ENCODE measurements at places on chromosomes 7 and 10.

- no peak for DNase-seq
Observed at GRCh38 chr10:44982114-44982460, 3.5 kb upstream of the DEPP1 start.

- DNase-seq: no peak
Observed at GRCh38 chr10:21518641-21519396, 6.7 kb downstream of the SKIDA1 start.

GRCh38 chr10:20598590-20598989 is 298.5 kb downstream of the NEBL start:
- DNase-seq: no peak

GRCh38 chr10:100223879-100224278 is 5.5 kb downstream of the CHUK start:
- DNase-seq: no peak

DNA sequence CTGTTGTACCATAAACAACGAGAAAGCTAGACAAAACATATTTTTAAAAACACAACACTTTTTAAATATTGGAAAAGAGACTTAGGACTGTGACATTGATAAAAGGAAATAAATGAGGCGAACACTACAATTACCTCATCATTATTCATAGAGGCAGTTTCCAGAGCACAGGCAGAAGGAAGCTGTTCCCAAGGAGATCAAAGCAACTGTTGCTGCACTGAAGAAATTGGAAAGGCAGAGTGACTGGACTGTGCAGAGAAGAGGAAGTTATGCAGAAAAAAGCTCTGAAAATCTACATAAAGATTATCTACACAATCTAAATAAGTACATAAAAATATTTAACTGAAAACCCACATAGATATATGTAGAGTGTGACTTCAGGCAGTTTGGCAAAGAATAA is 32.8 kb downstream of the MYO3A start:
- no peak for DNase-seq

DNA sequence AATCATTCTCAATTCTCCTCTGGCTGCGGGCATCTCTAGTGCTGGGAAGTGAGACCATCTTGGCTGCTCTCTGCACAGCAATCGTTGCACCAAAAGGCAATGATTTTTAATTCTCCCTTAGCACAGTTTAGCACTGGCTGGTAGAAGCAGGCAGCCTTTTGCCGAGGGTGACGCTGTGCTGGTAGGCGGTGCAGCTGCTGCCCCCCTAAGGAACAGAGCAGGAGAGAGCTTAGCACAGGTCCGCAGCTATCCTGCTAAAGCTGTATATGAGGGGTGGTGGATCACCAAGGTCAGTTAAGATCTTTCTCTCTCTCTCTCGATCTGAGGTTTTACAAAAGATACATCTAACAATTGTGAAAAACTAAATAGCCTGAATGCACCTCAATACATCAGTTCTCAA is 390.1 kb downstream of the GATA3 start:
- no peak for DNase-seq

DNA sequence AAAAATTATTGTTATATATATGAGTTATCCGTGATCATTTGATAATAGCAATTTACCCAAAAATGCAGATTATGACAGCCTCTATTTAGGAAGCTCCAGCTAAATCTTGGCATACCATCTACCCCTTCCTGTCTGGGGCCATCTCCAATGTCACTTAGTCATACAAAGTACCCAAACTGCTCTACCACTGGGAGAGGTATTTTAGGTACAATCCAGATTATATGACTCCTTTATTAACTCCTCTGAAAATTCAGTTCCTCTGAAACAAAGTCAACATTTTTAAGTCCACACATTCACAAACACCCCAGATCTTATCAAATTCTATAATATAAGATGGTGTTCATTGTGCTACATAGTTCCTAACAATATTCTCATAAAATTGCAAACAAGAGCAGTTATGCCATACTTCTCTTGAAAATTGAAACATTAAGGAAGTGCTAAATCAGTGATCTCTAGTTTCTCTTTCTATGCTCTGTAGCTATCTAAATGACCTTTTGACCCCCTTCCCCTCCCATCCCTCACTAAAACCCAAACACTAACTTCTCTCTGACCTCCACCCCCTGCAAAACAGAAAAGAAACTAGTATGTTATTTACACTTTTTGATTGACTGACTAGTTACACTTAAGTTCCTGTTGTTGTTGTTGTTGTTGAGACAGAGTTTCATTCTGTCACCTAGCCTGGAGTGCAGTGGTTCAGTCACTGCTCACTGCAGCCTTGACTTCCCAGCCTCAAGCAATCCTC is 16.4 kb downstream of the HOXA1 start:
- DNase-seq: no peak

All from mesothelial cell of epicardium (in vitro differentiated cells).